ENCODE measurements at places on chromosomes 7 and 10.

GRCh38 chr10:73887294-73888039 lies 13.1 kb upstream of the CAMK2G start:
- DNase-seq = no peak

- DNase-seq = no peak
These were observed 10.4 kb upstream of the USP54 start for GRCh38 chr10:73601486-73601921.

GRCh38 chr7:69430384-69431021 lies 167.8 kb upstream of the AUTS2 start:
- DNase-seq = no peak

DNA sequence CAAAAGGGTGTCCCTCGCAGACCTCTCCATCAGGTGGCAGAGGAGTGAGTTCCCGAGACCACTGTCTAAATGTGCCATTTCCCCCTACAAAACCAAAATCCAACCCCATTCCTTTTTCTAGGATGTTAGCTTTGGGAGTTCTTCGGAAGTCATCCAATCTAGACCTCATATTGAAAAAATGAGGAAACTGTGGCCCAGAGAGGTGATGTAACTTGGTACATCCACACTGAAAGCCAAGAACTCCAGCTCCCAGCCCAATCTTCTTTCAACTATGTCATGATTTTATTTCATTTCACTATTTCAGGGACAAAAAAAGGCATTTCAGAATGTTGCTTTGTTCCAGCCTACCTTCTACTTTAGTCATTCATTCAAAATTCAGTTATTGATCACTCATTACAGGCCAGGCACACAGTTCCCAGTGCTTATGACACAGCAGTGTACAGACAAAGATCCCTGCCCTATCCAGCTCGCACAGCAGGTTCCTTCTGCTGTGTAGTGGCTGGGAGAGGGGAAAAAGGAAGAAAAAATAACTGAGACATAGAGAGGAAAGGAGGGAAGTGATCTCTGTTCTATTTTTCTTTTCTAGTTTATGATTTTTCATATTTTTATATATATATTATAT lies 35.8 kb downstream of the SCRN1 start:
- no peak for DNase-seq

- DNase-seq = no peak
These were observed 8.6 kb downstream of the EVX1 start for GRCh38 chr7:27251136-27251651.

DNA sequence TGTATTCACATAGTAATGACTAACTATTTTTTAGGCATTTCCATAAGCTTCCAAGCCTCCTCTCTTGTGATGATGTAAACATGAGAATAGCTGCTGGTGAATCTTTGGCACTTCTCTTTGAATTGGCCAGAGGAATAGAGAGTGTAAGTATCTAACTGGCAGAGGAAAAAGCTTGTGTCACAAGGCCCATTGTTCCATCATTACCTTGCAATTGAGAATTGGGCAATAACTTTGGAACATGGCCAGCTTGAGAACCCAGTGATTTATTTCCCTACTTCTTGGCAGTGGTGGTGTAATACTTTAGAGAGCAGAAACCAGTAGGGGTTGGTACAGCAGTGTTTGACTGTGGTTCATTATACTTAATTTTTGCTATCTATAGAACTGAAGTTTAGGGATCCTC lies 12.0 kb downstream of the IFRD1 start:
- no peak for DNase-seq

- DNase-seq = no peak
These were observed 45.8 kb downstream of the ZNF736 start for GRCh38 chr7:64359543-64359942.

- no peak for DNase-seq
These were observed 195.1 kb downstream of the HECW1 start for GRCh38 chr7:43307522-43307921.

GRCh38 chr10:11120711-11121110 lies 103.0 kb downstream of the CELF2 start:
- no peak for DNase-seq

GRCh38 chr10:482848-483247 lies 206.6 kb downstream of the DIP2C start:
- no peak for DNase-seq

GRCh38 chr10:100827819-100828737 lies 82.7 kb downstream of the PAX2 start:
- no peak for DNase-seq

GRCh38 chr10:21172930-21173801 lies 276.1 kb upstream of the NEBL start:
- no peak for DNase-seq

GRCh38 chr7:135245226-135246190 lies 11.9 kb downstream of the STRA8 start:
- DNase-seq = no peak

- no peak for DNase-seq
These were observed 7.9 kb downstream of the SLC25A28 start for GRCh38 chr10:99612167-99612831.

DNA sequence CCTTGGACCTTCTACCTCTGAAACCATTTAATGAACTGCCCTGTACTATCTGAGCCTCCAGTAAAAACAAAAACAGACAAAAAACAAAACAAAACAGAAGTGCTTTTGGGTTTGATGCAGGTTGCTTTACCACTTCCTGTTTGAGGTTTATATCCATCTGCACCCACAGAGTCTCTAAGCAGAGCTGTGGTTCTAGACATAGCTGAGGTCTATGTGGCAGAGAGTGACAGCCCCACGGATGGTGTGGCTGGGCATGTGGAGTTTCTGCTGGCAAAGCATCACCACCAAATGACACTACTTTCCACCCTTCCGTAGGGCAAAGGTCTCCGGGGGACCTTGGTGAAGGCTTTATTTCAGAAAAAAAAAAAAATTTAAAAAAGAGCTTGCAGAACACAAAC lies 754.2 kb downstream of the GRID1 start:
- no peak for DNase-seq

DNA sequence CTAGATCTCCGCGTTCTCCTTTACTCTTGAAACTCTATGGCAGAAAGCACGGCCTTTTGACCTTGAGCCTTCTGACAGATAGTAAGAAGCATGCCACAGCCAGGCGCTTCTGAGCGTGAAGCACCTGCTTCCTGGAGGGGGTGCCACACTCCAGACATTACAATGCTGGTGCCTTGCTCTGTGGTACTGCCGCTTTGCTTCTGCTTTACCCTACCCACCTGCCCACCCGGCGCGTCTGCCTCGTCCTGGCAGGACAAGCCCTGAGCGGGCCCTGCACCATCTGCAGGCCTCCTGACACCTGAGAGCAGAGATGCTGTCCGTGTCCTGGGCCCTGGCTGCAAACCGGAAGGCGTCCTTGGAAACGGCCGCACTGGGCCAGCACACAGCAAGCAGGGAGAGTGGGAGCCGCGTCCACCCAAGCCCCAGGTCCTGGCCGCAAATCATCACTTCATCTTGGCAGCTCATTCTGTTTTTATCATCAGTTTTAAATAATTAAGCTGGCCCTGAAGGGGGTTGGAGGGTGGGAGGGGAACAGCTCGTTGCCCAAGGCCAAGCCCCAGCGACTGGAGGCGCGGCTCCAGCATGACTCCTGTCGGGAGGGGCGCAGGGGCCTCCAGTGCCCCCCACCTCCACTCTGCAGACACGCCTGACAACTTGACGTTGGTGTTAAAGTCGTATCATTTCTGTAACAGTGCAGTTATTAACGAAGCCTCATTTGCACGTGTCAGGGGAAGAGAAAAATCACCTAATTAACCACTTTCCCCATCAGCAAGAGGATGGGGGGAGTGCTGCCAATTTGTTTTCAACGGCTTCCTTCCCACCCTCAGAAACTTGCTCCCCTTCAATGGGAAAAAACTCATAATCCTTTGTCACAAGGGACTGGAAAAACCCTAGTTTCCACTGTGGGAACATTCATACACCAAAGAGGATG lies 132.2 kb downstream of the MAD1L1 start:
- no peak for DNase-seq

- no peak for DNase-seq
These were observed 4.5 kb upstream of the EEPD1 start for GRCh38 chr7:36148422-36149065.
